Cardiac septum (tissue), 1 donor: ENCODE measurements at places on chromosomes 5 and 9. TPM values are rescaled to one million over a fixed set of nuclear protein-coding genes. Genes with fewer than 3 reads are reported as not detected.

The HRCT1 gene
- total RNA-seq, result 1.5 TPM

The ZNF474 gene
- total RNA-seq, result not detected

The LRRC26 gene
- total RNA-seq, result not detected

The CCNG1 gene
- 62.6 TPM for total RNA-seq

The IFNA21 gene
- not detected for total RNA-seq

The TRIM36 gene
- total RNA-seq, result 0.75 TPM

The GARIN3 gene
- not detected for total RNA-seq

The TTC23L gene
- 0.32 TPM for total RNA-seq
